AG08396 (cell line): ENCODE measurements at places on chromosomes 1 and 21.

GRCh38 chr1:170986901-170987300, 51.6 kb downstream of the MROH9 start:
- DNase-seq, result no peak

GRCh38 chr1:10575616-10576015, 100.9 kb downstream of the PEX14 start:
- peak; percentile 28 for DNase-seq

GRCh38 chr1:183720028-183720427, 66.9 kb upstream of the APOBEC4 start:
- DNase-seq, result no peak

- no peak for DNase-seq
These were observed 15.4 kb downstream of the PPIE start for GRCh38 chr1:39754026-39754570.

DNA sequence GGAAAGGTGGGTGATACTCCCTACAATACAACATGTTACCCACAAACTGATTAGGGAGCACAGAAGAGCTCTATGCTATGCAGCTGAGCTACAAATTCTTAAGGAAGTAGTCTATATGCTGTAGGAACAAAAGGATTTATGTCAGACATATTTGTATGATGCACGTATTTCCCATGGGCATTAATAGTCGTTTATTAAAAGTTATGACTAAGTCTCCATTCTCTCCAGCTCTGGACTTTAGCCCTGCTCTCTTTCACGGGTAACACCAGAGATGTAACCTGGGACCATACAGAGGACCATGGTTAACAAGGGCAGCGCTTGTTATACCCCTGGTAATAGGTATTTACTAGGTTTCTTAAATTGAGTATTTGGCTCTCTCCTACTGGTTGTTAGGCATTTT, 168.2 kb upstream of the C1orf105 start:
- no peak for DNase-seq

GRCh38 chr21:45629046-45629981, 14.2 kb upstream of the PCBP3 start:
- DNase-seq, result no peak

- no peak for DNase-seq
These were observed 136.7 kb downstream of the TLR5 start for GRCh38 chr1:223006371-223006770.

- no peak for DNase-seq
These were observed 27.7 kb downstream of the PTPRF start for GRCh38 chr1:43558346-43558841.

GRCh38 chr1:201845331-201846083, 16.6 kb downstream of the IPO9 start:
- DNase-seq, result no peak

GRCh38 chr1:228554107-228554506, 66.9 kb downstream of the RNF187 start:
- DNase-seq, result no peak

DNA sequence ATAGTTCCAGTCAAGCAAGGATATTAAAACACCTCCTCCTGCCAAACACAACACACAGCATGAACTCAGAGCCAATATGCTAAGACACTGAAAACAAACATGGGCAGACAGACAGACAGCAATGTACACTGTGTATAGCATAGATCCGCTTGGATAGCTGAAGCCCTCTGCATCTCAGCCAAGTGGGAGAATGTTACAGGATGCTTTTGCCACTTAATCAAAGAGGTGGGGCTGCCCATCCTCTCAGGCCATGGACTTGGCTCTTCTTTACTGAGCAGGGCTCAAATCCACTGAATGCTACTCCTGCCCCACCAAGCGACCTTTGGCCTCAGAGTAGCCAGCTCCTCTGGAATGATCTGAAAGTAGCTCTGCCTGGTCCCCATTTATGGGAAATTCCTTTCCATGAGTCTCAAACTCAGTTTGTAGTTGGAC, 64.7 kb upstream of the NGF start:
- no peak for DNase-seq

DNA sequence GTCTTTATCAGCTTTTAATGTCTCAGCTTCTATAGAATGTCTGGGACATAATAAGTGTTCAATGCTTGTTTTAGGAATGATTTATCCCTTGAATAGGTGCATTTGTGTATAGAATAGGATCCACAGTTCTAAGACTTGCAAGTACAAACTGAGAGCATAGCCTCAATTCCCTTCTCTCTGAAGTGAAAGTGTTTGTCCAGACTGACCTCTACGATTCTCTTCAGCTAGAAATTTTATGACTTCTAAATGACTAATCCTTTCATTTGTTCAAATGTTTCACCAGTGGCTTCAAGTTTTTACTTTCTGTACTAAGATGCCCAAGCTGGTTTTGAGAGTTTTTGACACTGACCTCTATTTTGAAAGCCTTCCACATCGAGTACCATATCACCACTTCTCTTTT, 608.2 kb upstream of the ADGRL4 start:
- no peak for DNase-seq

DNA sequence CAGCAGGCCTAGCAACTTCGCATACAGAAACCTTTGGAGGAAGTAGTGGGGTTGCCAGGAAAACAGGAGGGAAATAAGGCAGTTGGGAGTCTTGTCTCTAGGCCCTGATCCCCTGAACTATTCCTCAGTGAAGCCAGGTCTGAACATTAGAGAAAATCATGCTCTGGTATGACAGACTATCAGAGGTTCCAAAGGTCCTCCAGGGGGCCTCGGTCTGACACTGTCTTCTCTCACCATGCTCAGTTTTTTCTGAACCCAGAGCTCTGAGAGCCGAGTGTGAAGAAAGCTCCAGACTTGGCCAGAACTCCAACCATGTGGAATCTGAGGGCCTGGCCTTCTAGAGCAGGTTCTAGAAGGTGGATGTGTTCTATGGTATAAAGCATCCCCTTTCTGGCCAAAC, 4.0 kb downstream of the TOMM40L start:
- no peak for DNase-seq

- no peak for DNase-seq
These were observed 3.0 kb downstream of the SLC19A1 start for GRCh38 chr21:45539046-45539795.

DNA sequence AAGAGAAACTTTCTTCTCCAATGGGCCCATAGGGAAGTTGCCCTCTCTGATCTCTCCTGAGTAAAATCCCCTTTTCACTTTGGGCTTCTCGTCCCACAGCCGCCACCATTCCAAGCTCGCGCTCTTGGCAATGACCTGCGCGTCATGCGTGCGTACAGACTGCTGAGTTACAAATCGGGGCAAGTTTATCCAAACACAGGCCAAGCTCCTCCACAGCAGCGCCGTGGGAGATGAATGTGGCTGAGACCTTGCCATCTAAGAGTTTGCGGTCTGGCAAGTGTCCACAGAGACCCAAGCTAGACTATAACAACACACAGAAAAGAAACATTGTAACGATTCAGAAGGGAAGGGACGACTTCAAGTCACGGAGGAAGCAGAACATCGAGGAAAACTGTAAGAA, 116.3 kb upstream of the SOD1 start:
- DNase-seq, result no peak

DNA sequence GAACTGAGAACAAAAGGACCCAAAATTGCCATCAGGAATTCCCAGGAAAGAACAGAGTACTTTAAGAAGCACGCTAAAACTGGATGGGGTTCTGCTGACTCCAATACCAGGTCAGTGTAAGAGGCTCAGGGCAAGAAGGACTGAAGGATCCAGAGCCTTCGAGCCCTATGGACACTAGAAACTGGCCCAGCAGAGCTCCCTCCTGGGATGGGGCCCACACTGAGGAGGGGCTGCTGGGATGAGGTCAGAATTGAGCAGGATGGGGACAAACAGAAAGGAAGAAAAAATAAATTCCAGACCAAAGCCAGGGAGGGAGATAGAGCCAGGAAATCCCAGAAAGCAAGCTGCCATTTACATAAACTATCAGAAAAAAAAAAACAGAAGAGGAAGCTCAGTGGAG, 222.4 kb upstream of the COA6 start:
- no peak for DNase-seq

- DNase-seq, result no peak
These were observed 19.0 kb upstream of the LUZP1 start for GRCh38 chr1:23187637-23188036.

- no peak for DNase-seq
These were observed 310.2 kb downstream of the NTNG1 start for GRCh38 chr1:107450899-107451664.
